Myometrial cell (primary cell): ENCODE measurements at places on chromosomes 4 and X. TPM values are rescaled to one million over a fixed set of nuclear protein-coding genes. Genes with fewer than 3 reads are reported as not detected.

EPGN gene
- not detected in 2 replicates for total RNA-seq

SOX3 gene
- total RNA-seq, result not detected in 2 replicates

HS6ST2 gene
- under 0.01 TPM in 1 of 2 replicates, not detected in the other for total RNA-seq

HMX1 gene
- 0.58 TPM in 1 of 2 replicates, not detected in the other for total RNA-seq

PLAC8 gene
- 2.5 and 2.6 TPM in 2 replicates for total RNA-seq

SERPINA7 gene
- not detected in 2 replicates for total RNA-seq

TCP11X2 gene
- not detected in 2 replicates for total RNA-seq

PDCL2 gene
- not detected in 2 replicates for total RNA-seq

TRIML2 gene
- not detected in 2 replicates for total RNA-seq

USP9X gene
- 40.9 and 56.9 TPM in 2 replicates for total RNA-seq

SSX3 gene
- total RNA-seq, result not detected in 2 replicates

FGF16 gene
- not detected in 2 replicates for total RNA-seq

PSMD10 gene
- total RNA-seq, result 80.5 and 83.6 TPM in 2 replicates

COX18 gene
- total RNA-seq, result 29.4 and 47.7 TPM in 2 replicates

SFRP2 gene
- not detected in 2 replicates for total RNA-seq

ARL9 gene
- total RNA-seq, result 0.29 and 0.71 TPM in 2 replicates

SHOX gene
- total RNA-seq, result not detected in 2 replicates

SSX4B gene
- not detected in 2 replicates for total RNA-seq

ITM2A gene
- not detected in 2 replicates for total RNA-seq

CT45A1 gene
- not detected in 2 replicates for total RNA-seq

CLNK gene
- not detected in 2 replicates for total RNA-seq

PPM1K gene
- 15.1 and 19.0 TPM in 2 replicates for total RNA-seq

APLN gene
- not detected in 2 replicates for total RNA-seq

STARD8 gene
- total RNA-seq, result 2.8 and 5.5 TPM in 2 replicates

TASL gene
- total RNA-seq, result not detected in 2 replicates

TMEM154 gene
- total RNA-seq, result 18.7 and 22.2 TPM in 2 replicates

AFM gene
- total RNA-seq, result not detected in 2 replicates

AMBN gene
- not detected in 2 replicates for total RNA-seq

DUX4 gene
- not detected in 2 replicates for total RNA-seq
